ENCODE measurements at places on chromosomes 3 and 15.

GRCh38 chr3:6680119-6680806 lies 180.7 kb upstream of the GRM7 start:
- no peak for DNase-seq

GRCh38 chr3:159765860-159766294 lies 222.8 kb upstream of the IL12A start:
- no peak for DNase-seq

DNA sequence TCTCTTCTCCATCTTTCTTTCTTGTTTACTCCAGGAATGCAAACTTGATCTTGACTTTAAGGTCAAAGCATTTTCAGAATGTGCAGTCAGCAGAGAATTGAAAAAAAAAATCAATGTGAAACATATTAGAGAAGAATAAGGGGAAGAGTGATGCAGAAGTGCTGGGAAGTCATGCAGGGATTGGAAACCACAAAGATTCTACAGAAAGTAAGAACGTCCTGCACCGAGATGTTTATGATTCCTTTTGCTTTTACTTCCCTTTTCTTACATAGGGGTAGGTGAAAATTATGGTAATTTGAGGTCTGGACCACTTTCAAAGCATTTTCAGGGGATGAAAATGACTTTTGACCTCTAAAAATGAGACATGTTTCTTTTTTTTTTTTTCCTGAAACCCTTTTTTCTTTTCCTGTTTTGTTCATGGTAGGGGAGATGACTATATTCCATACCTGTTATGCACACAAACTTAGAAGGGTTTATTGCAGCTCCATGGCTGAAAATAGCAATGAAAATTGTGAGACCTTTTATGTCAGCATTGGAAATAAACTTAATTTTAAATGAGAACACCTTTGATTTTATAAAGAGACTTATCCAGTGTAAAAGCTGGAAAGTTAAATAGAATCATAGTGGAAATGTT lies 623.5 kb upstream of the TBL1XR1 start:
- no peak for DNase-seq

DNA sequence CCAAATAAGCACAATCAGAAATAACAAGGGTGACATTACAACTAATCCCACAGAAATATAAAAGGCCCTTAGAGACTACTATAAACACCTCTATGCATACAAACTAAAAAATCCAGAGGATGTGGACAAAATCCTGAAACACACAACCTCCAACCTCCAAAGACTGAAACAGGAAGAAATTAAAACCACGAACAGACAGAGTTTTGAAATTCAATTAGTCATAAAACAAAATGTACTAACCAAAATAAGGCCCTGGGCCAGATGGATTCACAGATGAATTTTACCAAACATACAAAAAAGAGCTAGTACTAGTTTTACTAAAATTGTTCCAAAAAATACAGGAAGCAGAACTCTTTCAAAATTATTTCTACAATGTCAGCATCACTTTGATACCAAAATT lies 1043.6 kb downstream of the DIPK2A start:
- DNase-seq: no peak

DNA sequence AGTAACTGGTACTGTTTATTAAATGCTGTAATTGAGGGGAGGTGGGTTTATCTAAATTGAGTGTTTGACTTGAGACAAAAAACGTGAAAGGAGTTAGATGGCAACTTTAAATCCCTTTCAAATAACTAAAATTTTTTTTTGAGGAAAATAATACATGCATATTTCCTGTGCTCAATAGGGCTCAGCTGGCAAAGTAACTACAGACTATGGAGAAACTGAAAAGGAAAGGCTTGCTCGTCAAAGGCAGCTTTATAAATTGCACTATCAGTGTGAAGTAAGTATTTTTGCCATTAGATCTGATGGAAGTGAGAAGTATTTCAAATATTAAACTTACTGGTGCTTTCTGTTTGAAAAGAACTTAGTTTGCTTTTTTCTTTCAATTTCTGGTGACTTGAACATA lies 72.2 kb downstream of the DZIP3 start:
- no peak for DNase-seq

DNA sequence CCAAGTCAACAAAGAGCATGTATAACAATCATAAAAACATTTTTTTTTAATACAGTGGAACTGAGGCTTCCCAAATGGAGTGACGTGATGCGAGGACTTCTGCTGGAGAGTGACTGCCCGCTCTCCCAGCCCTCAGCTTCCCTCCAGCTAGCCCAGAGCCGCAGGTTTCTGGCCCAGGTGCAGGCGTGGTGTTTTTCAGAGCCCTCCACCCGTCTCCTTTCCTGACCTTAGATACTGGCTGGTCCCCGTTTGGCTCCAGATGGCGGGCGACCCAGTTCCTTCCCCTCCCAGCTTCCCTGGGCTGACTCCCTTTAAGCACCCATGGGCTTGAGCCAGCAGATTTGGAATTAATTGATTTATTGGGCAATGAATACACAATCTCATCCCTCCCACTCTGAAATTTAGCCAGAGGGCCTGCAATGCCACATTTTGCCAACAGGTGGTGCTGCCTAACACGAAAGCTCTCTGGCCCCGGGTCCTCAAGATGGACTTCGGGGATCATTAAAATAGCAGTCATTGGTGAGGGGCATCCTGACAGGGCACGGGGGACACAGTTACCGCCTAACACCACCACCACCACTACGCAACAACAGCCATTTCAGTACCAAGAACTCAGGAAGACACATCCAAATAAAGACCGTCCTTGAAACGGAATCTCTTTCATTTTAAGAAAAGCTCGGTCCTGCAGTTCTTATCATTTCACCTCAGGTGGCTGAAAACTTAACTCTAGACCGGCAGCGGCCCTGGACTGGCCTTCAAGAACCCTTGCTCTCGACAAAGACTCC lies 47.5 kb upstream of the MUC4 start:
- DNase-seq: peak; percentile 53

DNA sequence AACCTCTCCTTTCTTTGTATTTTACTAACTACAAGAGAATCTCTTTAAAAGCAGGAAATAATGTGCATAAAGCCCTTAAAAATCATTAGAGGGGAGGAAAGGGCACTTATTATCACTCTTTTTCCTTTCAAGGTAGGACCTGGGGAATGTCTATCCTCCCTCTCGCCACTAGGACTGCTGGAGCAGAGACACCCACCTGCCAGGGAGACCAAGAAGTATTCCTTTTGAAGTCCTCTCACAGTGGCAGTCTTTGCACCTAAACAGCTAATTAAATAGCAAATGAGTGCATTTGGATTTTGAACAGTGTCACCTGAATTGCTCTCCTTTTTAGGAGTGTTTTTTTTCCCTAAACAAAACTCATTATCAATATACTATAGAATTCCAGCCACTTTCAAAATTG lies 874.1 kb downstream of the ZPLD1 start:
- DNase-seq: peak; percentile 8

GRCh38 chr3:23170291-23170690 lies 32.8 kb upstream of the UBE2E2 start:
- DNase-seq: no peak

- DNase-seq: no peak
These were observed 172.6 kb downstream of the P3H2 start for GRCh38 chr3:189947948-189948723.

DNA sequence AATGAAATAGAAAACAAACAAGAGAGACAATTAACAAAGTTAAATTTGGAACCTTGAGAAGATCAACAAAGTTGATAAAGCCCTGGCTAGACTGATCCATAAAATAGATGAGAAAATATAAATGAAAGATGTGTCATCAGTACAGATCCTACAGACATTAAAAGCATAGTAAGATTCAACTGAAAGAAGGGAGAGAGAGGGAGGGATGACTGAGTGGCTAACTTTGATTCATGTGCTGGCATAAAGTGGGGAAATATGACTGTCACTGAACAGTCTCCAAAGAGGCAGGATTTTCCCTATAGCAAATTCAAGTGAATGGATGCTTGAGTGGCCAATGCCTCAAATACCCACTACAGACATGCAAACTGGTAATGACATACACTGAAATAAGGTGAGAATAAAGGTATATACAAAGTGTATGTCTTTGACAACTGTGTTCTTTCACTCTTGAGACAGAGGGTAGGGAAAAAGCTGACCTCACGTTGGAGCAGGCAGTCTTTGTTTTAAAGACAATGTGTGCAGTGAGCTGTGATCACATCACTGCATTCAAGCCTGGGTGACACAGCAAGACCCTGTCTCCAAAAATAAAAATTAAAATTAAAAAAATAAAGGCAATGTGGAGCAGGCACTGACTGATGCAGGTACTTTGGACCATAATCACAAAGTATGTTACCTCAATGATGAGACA lies 35.9 kb upstream of the CHD2 start:
- DNase-seq: no peak

- no peak for DNase-seq
These were observed at the start of gene SQOR for GRCh38 chr15:45634432-45635190. Gene SQOR, plus strand, starts transcription at chr15:45635029. Its CDS starts 23,895 bp downstream, at chr15:45658924.

DNA sequence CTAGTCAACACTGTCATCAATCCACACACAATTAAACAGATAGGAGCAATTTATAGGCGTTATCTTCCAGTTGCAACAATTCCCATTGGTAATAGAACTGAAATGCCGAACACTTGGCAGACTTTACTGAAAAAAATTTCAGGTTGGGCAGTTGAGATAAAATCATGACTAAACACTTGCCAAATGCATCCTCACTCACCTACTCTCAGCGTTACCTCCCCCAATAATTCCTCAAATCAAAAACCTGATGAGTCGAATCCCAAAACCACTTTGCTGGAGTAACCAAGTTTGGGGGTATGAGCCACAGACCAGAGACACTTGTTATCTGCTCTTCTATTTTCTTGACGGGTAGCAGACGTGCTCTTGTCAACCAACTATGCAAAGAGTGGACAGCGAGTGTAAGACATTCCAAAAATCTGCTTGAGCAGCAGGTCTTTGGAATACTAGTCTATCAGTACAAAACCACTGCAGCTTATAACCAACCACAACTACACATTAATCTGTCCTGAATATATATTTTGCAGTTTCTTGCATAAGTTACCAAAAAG lies 30.3 kb downstream of the PPP1R2 start:
- no peak for DNase-seq

- no peak for DNase-seq
These were observed 50.0 kb upstream of the SYNPR start for GRCh38 chr3:63228087-63228486.

GRCh38 chr15:94887391-94887790 lies 656.0 kb downstream of the MCTP2 start:
- no peak for DNase-seq

DNA sequence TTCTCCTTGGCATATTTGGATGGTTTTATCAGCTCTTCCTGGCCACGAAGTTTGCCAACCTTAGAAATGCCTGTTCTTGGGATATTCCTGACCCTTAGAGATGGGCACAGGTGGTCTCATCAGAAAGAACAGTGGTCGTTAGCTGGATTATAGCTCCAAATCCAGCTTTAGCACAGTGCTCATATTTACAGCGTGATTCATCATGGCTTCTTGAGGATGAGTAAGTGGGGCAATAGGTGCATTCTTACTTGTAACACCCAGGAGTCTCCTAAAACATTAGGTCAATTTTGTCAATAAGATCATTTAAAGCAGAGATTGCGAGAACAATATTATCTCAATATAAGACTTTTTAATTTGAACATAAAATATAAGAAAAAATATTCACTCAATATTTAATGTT lies 191.9 kb downstream of the GABRB3 start:
- no peak for DNase-seq

GRCh38 chr15:79394231-79394630 lies 37.9 kb upstream of the MINAR1 start:
- no peak for DNase-seq

- no peak for DNase-seq
These were observed 47.6 kb downstream of the ARIH1 start for GRCh38 chr15:72521682-72522081.

DNA sequence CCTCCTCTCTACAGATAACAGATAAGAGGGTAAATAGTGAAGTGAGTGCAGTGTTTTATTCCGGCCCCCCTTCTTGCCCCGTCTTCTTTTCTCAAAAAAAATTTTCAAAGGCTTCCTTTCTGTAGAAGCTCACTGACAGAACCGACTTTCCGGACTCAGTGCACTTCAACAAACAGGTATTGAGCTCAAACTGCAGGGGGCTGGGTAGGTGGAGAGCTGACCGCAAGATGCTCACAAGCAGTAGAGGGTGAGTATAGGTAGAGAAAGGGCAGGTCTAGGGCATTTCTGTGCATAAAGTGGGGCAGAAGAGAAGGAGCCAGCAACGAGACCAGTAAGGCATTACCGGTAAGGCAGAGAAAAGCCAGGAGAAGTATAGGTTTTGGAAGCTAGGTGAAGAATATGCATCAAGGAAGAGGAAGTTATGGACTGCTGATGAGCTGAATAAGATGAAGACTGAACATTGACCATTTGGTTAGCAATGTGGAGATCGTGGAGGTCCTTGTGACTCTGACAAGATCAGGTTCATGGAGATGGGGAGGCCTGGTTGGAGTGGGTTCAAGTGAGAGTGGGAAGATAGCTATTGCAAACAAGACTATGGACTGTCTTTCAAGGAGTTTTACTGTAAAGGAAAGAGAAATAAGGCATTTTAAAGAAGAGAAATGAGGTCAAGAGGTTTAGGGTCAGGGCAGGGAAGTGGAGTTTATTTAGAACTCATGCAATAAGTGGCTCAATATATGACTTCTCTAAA lies 97.4 kb downstream of the ST6GAL1 start:
- no peak for DNase-seq

DNA sequence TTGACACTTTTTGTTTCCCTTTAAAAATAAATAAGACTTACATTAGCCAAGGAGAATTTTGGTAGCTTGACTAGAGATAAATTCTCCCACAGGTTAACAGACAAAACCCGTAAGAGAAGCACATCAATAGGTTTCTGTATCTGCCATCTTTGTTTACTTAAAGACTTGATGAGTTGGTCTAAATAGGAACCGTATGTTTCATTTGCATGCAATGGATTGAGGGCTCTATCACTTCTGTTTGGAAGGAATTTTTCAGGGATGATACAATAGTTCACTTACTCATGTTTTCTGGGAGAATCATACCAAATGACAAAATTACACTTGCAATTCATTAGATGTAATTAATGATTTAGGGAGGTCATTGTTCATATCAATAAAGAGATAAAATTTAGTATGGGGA lies 631.5 kb upstream of the NR2F2 start:
- no peak for DNase-seq
